CD8-positive, alpha-beta memory T cell (primary cell): ENCODE measurements at places on chromosomes 4 and X. TPM values are rescaled to one million over a fixed set of nuclear protein-coding genes. Genes with fewer than 3 reads are reported as not detected.
A peak's percentile ranks its signal among the peaks of the same experiment; 100 is the strongest.

Gene CT45A1
- not detected for total RNA-seq

Gene PDGFC
- 0.13 TPM for total RNA-seq

Gene GAGE12H
- not detected for total RNA-seq

Gene MTNR1A
- total RNA-seq, result not detected

DNA sequence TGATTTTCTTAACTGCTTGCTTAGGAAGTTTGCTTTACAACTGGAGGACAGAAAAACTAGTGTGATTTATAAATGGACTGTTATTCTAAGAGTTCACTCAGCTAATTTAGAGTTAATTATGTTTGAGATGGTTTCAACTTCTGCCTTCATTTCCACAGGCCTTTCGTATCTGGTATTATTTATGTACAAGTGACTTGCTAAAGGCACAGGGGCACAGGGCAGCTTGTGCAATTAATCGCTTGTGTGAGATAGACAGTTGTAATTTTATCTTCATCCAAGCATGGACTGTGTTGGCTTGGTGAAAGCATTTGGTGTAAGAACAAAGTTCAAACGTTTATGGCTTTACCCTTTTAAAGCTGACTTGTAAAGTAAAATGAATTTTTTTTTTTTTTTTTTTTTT, 38.3 kb downstream of the GPAT3 start:
- DNase-seq, result no peak

GRCh38 chr4:140240237-140240636, 86.3 kb upstream of the MAML3 start:
- no peak for DNase-seq

DNA sequence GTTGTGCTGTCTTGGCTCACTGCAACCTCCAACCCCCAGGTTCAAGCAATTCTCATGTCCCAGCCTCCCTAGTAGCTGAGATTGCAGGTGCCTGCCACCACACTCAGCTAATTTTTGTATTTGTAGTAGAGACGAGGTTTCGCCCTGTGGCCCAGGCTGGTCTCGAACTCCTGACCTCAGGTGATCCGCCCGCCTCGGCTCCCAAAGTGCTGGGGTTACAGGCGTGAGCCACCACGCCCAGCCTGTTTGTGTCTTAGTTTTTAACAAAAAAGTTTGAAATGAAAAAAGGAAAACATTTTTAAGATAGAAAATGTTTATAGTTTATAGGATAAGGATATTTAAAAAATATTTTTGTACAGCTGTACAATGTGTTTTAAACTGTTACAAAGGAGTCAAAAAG, 62.4 kb downstream of the CAPN6 start:
- DNase-seq, result no peak

GRCh38 chr4:1172971-1173757, 781 bp upstream of the SPON2 start:
- DNase-seq, result no peak

- DNase-seq, result no peak
Observed at GRCh38 chr4:179803857-179804256, 2361.6 kb upstream of the AGA start.

DNA sequence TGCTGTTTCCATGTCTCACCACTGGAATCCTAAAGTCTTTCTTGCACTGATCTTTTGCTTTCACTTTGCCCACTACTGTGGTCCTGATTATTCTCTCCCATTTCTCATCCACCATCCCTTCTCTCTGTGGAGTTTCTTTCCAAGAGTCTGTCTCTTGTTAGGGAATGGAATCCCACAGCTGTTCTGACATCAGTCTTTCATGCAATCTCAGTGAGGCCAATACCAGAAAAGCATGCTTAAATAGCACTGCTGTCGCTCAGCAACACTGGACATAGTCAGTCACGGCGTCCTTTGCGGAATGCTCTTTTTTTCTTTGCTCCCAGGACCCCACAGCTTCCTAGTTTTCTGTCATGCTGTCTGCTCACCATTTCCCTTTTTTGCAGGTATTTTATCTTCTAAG, 20.1 kb downstream of the SLITRK4 start:
- no peak for DNase-seq

DNA sequence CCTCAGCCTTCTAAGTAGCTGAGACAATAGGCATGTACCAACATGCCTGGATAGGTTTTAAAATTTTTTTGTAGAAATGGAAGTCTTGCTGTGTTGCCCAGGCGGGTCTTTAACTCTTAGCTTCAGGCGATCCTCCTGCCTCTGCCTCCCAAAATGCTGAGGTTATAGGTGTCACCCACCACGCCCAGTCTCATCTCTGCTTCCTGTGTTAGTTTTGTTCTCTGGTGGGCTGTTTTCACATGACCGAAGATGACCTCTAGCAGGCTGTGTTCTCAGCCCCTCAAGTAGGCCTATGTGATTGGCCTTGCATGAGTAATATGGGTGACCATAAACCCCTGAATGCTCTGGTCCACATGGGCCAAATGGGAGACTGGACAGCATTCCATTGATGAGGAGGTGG, 56.8 kb upstream of the MSANTD1 start:
- no peak for DNase-seq

DNA sequence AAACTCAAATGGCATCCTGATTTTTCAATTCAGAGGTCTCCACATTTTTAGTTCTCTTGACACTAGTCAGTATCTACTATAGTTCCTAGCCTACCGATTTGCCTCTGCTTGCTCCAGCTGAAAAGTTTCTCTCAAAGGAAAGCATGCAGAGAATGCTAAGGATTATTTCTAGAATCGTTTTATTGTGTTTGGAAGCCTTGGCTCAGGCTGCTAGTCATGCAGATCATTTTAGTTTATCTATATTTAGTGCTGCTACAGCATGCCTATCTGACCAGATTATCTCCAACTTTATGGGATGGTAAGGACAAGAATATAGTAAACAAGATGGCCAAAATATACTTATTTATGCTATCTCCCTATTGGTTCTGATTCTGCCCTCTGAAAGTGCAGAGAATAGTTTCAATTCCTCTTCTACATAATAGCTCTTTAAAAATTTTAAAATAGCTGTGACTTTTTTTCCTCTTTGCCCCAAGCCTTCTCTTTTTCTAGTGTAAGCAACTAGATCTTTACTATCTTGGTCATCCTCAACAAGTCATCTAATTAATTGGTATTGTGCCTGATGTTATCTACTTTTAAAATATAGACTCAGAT, 15.7 kb upstream of the DRP2 start:
- DNase-seq, result no peak

DNA sequence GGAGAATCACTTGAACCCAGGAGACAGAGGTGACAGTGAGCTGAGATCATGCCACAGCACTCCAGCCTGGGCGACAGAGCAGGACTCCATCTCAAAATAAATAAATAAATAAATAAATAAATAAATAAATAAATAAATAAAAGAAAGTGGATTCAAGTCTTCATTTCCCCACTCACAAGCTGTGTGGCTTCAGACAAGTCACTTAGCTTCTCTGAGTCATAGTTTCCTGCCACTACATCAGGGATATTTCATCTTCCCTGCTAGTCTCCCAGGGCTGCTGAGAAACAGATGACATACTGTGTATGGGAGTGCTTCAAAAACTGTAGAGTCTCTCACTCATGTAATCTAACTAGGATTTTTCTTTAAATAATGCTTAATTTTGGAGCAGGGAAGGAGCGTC, 37.2 kb downstream of the TBC1D9 start:
- DNase-seq, result no peak

- no peak for DNase-seq
Observed at GRCh38 chr4:156146571-156146970, 192.9 kb upstream of the CTSO start.

- no peak for DNase-seq
Observed at GRCh38 chr4:130608121-130608520, 1512.2 kb downstream of the C4orf33 start.

GRCh38 chrX:2894885-2895292, 34.2 kb downstream of the ARSD start:
- DNase-seq, result no peak

GRCh38 chrX:132217203-132218073, 1.8 kb downstream of the RAP2C start:
- DNase-seq, result peak; percentile 73

- DNase-seq, result no peak
Observed at GRCh38 chrX:50769389-50770063, 44.5 kb downstream of the SHROOM4 start.
